Cardiac muscle cell (in vitro differentiated cells and primary cell): ENCODE measurements at places on chromosomes 13 and 19.

- no peaks in the 10 kb centered on the region for H3K4me1 ChIP-seq
- no peaks in the 10 kb centered on the region for H3K36me3 ChIP-seq
- no peak overlapping the region for H3K4me3 ChIP-seq
- no peaks in the 10 kb centered on the region for H3K27me3 ChIP-seq
Observed at GRCh38 chr13:102277286-102277685, 124.6 kb downstream of the FGF14 start.

DNA sequence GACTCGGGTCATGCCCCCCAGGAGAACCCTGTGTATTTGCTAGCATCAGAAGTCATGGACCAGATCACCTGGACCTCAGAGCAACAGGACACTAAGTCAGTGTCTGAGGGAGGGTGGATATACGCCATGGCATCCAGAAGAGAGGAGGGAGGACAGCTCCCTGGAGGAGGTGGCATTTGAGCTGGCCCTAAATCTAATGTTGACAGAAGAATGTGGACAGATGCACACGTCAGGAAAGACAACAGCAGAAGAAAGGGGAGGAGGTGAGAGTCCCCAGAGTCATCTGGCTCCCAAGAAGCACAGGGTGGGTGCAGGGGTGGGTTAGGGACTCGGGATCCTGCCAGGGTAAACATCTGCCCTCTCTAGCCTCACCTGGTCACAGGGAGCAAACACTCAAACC lies 24.5 kb upstream of the CCNE1 start:
- no peaks in the 10 kb centered on the region for H3K4me1 ChIP-seq
- H3K4me3 ChIP-seq = no peak overlapping the region
- H3K36me3 ChIP-seq = no peaks in the 10 kb centered on the region
- no peaks in the 10 kb centered on the region for H3K27me3 ChIP-seq
- no peak for DNase-seq
- H3K27ac ChIP-seq = no peak overlapping the region

DNA sequence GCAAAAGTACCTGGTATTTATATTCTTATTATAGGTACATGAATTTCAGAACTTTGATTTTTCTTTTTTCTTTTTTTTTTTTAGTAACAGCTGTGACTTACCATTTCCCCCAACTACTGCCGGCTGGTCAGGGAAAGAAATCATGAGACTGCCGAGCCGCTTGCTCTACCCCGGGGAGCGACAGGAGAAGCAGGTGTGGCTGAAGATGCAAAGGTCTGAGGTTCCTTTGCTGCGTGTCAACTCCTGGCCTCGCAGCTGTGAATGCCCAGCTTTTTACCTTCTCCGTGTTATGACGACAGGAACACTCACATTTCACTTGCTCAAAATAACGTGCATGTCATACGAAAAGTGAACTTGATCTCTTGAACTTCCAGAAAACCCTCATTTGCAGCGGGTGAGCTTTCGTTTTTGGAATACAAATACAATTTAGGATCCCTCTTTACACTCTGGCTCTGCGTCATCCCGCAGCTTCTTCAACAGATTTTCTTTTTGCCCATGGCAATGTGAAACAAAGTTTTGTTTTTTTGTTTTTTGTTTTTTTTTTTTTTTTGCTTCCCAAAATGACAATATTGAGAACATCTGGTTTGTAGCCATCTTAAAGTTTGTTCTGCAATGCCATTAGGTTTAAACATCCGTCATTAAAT lies 117.9 kb downstream of the EFNB2 start:
- H3K4me1 ChIP-seq = no peaks in the 10 kb centered on the region
- H3K4me3 ChIP-seq = no peak overlapping the region
- no peak for DNase-seq
- no peaks in the 10 kb centered on the region for H3K36me3 ChIP-seq
- H3K27ac ChIP-seq = no peak overlapping the region

- DNase-seq = no peak
- peaks cover 44% of the 10 kb centered on the region for H3K27me3 ChIP-seq
- no peak overlapping the region for H3K27ac ChIP-seq
- H3K4me1 ChIP-seq = peaks cover 4% of the 10 kb centered on the region
- no peak overlapping the region for H3K4me3 ChIP-seq
Observed at GRCh38 chr19:43778651-43779050, 2.1 kb downstream of the KCNN4 start.
